ENCODE measurements at places on chromosomes 11 and 22.

- DNase-seq: no peak
Measured at GRCh38 chr11:18294862-18295261, 27.1 kb downstream of the HPS5 start.

GRCh38 chr22:39220890-39221850 lies 23.6 kb downstream of the PDGFB start:
- DNase-seq: no peak

DNA sequence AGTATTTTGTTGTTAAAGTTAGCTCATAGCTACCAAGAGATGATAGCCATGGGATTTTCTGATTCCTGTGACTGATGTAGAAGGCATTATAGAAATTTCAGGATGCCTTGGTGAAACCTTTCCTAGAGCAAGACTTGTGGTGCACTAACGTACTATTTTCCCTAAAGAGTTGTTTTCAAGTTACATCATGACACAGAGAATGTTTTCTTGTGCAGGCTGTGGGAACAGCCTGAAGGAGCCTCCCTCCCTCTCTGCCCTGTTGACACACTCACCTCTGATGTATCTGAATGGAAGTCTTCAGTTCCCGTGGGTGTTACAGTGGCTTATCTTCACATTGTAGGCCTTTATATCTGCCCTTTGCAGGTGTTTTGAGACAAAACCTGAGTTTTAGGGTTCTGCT lies 121.6 kb downstream of the LDLRAD3 start:
- DNase-seq: no peak

DNA sequence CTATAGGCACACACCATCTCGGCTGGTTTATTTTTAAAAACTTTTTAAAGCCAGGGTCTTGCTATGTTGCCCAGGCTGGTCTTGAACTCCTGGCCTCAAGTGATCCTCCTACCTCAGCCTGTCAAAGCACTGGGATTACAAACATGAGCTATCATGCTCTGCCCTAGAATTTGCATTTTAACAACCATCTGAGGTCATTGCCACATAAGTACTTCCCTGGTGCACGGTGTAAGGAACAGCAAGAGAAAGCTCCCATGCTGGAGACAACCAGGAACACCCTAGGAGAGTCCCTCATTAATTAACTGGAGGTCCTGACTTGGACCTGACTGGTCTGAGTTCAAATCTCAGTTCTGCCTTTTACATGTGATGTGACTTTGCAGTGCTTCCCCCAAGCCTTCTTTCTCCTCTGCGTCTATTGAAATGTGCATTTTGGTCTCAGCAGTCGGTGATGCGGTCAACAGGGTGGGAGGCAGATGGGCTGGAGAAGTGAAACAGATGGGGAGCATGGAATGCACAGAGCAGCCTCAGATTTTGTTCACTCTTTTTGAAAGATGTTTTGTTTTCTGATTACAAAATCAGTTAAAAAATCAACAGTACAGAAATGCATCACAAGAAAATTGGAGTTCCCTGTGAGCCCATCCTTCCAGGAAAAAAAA lies 146.5 kb downstream of the MYO18B start:
- no peak for DNase-seq

DNA sequence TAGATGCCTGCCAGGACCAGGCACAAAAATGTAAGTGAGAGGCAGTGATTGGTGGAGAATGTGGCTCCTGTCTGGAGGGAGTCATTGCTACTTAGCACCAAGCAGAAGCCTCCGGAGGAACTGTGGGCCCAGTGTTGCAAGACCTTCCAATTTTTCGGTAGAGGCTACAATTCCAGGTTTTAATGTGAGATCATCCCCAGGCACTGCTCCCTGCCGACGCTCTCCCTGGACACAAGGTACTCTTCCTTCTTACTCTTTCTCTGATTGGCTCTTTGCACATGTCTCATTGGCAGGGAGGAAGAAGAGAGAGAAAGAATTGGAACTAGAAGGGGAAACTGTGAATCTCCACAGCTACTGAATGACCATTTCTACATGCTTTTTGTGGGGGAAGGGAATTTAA lies 53.7 kb upstream of the EP300 start:
- DNase-seq: no peak

DNA sequence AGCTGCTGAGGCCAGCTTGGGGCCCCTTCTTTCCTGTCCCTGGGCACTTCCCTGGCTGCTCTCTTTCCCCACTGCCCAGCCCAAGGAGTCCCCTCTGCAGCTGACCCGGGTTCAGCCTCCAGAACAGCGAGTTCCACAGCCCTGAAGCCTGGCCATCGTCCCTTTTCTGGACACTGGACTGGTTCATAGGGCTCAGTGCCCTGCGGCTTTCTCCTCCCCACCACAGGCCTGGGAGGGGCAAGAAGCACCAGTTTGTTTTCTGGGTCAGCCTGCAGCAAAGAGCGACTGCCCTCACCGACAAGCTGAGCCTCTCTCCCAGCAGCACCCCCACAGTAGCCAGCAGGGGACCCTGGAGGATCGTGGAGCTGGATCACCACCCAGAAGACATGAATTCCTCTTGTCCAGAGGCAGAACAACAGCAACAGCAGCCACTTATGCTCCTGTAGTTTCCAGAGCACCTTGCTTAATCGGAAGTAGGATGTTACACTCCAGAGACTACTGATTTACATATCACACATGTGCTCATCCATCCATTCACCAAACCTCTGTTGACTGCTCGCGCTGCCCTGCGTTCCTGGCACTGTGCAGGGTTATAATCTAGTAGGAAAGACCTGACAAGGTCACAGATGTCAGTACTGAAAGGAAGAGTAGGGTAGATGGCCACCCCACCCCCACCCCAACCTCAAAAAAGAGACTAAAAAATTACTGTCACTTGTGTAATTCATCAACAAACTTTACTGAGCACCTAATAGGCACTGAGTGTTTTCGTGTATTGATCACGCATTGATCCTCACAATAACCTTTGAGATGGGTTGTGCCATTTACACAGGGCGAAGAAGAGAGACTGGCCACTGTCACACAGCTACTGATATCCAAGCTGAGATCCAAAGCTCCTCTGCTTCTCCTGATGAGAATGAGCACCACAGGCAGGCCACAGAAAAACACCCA lies 13.0 kb upstream of the CXCR5 start:
- no peak for DNase-seq

DNA sequence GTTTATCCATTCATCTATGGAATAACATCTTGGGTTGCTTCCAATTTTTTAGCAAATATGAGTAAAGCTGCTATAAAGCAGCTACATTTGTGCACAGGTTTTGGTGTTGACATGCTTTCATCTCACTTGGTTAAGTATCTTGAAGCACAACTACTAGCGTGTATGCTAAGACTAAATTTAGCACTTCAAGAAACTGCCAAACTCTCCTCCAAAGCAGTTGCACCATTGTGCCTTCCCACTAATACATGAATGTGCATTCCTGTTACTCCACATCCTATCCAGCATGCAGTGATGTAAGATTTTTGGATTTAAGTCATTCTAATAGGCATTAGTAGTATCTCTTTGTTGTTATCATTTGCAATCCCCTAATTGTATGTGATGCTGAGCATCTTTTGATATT lies 230.7 kb downstream of the KCNA4 start:
- DNase-seq: no peak

DNA sequence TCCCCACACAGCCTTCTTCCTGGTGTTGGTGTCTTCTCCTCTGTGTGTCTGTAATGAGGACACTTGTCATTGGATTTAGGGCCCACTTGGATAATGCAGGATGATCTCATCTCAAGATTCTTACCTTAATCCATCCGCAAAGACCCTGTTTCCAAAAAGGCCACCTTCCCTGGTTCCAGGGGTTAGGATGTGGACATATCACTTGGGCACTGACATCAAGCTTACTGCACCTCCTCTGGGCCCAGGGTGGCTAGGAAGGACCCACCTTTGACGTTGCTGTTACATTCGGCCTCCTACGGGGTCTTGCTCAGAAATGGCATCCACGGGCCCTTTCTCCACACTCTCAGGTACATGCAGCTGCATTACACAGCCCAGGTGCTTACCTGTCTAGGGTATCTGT lies 535.9 kb downstream of the BRD1 start:
- no peak for DNase-seq

DNA sequence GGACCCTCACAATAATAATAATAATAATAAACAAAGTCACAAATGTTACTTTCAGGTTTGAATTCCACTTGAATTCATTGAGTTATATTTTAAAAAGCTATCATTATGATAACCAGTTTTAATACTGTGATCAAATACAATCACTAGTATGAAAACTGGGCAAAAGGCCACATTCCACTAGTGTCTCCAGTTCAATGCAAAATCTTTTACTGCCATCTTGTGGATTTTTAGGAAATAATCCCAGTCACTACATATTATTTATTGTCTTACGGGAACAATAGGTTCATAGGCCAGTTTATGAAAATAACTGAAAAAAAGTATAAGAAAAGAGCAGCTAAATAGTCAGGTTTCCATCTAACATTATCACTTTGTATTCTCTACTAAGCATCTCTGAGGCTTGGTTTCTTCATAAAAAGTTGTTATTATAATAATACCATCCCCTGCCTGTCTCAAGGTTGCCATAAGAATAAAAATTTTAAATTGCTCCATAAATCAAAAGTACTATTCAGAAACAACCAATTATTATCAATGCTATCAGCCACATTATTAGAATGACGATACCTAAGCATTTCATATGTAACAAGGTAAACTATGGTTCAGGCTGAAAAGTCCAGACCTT lies 533.9 kb upstream of the CCDC90B start:
- no peak for DNase-seq

GRCh38 chr22:28883657-28883916 lies 215 bp downstream of the ZNRF3 start:
- DNase-seq: no peak

- DNase-seq: no peak
Measured at GRCh38 chr11:70158201-70158600, 44.9 kb upstream of the FADD start.

GRCh38 chr22:36155702-36156101 lies 4.9 kb downstream of the APOL3 start:
- no peak for DNase-seq

DNA sequence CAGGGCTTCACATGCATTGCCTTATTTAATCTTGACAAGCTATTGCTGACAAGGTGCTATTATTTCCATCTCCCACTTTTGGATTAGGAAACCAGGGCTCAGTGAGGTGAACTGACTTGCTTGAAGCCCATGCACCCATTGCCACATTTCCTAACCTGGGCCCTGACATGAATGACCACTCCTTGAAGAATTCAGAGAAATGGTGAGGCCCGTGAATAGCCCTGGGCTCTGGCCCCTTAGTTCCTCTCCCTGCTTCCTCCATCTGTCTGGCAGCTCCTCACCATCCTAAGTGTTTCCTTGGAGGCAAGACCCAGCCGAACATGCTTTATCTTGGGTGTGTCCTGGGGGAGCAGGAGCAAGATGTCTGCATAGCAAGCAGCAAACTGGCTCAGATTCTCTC lies 56.1 kb upstream of the NECTIN1 start:
- no peak for DNase-seq

DNA sequence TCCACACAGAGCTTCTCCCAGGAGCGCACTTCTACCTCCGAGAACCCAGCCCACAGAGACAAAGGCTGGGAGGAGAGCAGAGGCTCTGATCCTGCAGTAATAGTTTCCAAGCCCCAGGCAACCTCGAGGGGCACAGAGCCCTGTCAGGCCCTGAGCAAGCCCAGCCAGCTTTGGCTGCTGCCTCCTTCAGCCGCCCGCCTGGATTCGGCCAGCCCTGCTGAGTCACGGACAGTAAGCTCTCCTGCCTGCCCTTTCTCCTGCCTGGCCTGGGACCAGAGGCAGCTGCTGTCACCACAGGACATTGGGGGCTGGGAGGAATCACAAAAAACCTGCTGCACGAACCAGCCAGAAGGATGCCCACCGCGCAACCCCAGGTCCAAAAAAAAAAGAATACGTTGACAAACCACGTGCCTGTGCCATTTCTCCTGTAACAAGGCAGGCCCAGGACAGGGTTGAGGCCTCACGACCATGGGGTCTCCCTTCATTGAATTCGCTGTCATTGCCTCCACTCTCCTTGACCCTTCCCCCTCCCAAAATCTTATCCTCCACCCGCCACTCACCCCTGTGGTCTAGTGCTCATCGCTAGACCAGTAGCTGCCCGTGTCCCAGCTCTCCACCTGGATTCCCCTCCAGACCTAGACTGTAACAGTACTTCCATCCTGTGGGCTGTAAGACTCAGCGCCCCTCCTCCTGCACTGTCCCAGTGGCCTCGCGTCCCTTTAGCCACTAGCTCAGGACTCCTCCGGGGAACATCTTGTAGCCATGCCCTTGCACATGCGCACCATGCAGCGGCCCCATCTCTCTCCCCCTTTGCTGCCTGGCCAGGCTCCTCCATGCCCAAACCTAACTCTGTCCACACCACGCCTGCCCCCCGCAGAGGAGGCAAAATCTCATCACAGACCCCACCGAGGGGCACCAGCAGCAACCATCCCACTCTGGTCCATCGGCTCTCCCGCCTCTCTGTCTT lies 7.4 kb upstream of the SLC22A12 start:
- no peak for DNase-seq

DNA sequence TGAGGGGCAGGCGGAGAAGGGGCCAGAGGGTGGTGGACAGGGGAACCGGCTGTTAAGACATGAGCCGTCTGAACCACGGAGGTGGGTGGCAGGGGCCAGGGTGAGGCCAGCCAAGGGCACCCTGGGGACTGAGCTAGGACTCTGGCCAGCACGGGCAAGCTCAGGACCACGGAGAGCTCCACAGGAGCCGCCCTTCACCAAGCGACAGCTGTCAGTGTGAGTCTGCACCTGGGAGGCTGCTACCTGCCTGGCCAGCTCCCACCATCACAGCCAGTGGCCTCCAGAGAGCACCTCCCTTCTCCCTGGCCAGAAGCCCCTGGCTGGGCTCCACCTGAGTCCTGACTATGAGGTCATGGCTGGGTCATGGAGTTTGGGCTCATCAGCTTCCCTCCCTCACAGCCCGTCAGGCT lies 21.6 kb downstream of the MGAT3 start:
- no peak for DNase-seq

DNA sequence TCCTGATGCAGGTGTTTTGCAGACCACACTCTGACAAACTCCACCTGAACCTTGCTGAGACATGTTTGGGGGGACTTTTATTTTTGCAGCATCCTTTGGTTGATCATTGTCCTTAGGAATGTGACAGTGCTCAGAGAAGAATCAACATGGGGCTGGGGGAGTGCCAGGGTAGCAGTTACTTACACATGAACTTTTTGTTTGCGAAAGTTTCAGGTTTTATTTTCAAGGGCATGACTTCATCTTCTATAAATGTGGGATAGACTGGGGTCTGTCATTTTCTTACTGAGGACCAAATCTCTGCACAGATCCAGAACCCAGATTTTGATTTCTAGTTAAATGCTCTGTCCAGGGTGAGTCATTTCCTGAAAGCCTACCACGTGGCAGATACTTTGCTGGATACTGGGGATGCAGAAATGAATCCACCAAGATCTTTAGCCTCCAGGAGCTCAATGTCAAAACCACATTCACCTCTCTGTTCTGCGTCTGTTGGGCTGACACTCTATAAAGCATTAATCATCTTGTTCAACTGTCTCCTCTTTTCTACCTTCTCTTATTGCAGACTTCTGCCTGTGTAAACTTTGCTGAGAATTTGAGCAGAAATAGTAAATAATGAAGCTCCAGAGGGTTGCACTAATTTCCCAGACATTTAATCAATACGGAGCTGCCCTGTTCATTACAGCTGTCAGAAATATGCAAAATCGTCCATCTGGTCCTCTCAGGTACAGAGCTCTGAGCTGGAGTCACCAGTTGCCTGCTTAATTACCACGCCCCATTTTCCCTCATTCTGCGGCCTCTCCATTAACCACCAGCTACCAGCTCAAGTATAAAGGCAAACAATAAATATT lies 387.9 kb downstream of the MIAT start:
- no peak for DNase-seq

- DNase-seq: peak; percentile 72
Measured at GRCh38 chr22:41780746-41781505, 19.6 kb upstream of the CCDC134 start.

- DNase-seq: no peak
Measured at GRCh38 chr11:123942413-123942812, 1.2 kb downstream of the OR6T1 start.
